ENCODE measurements at places on chromosomes 12 and 14. TPM values are rescaled to one million over a fixed set of nuclear protein-coding genes. Genes with fewer than 3 reads are reported as not detected.

DNA sequence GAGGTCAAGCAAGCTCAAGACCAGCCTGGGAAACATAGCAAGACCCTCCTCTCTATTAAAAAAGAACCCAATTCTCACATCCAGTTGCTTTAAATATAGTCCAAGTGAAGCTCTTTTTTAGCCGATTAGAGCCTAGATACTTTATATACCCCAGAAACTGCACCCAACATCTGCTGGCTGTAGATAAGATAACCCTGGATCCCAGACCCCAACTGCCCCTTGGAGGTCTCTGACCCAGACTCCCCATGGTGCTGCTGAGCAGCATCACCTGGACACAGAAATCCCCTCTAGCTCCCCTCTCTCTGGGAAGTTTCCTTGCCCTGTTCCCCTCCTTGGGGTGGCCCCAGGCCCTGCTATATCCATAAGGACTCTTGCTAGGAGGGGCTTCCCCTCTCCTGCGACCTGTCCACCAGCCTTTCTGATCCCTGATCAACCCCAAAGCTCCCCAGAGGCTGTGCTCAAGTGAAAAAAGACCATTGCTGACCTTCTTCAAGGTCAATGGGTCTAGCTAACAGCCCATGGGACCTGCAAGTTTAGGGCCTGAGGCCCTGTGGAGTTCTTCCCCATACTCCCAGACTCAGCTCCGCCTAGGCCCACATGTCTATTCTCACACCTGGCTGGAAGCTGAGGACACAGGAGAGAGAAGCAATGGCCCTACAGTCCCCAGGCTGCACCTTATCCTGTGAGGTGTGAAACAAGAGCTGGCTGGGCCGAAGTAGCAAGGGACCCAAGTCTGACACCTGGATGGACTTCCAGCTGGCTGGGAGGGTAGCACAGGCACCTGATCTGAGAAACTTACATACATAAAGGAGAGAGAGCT lies 56.2 kb downstream of the ARL6IP4 start:
- no peak for DNase-seq

GRCh38 chr12:46702581-46703344 lies 123.0 kb downstream of the SLC38A4 start:
- DNase-seq = no peak

GRCh38 chr14:74784634-74785033 lies 21.5 kb downstream of the YLPM1 start:
- DNase-seq = no peak

DNA sequence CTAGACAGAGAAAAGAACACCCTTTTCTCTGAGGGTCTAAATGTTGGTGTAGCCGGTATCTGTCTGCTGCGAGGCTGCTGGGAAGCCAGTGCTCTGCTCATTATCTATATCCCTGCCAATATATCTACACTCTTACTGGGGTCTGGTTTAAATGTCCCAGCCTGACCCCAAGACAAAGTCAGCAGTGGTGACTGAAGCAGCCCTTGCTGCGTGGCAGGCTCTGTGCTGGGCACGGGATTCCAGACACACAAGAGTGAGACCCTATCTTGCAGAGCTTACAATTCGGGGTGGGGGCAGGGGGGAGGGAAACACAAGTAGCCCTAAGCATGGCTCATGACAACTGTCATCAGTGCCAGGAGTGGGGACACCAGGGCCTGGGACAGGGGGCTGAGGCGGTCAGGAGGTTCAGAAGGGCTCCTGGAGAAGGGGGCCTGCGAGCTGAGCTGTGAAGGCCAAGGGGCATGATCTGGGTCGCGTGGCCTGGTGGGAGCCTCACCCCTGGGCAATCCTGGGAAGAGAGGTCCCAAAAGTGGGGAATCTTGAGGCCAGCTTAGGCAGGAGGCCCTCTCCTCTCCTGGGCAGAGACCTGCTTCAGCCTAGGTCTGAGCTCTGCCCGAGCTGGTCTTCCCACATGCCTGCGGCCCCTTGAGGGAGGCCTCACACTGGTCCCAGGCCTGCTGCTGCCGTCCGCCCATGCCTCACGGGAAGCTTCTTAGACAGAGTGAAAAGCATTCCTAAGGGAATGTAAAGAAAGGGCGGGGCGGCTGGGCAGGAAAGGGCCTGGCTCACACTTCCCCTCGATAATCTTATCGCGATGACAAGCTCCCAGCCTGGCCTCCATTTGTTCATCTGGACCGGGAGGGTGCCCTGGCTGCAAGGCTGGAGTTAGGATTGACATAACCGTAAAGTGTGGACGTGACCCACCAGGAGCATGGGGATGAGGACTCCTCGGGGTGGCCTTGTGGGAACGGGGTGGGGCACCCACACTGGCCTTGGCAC lies 7.3 kb upstream of the RCOR1 start:
- no peak for DNase-seq

Gene SOAT2
- total RNA-seq = 5.3 TPM

Gene SYNDIG1L
- total RNA-seq = not detected
